ENCODE measurements at places on chromosomes 2 and 18. TPM values are rescaled to one million over a fixed set of nuclear protein-coding genes. Genes with fewer than 3 reads are reported as not detected.

Gene VWC2L
- total RNA-seq = not detected

Gene WDR75
- total RNA-seq = 51.2 TPM

Gene RND3
- total RNA-seq = not detected

Gene L3MBTL4
- total RNA-seq = 11.9 TPM

Gene OTOF
- total RNA-seq = not detected

Gene POMC
- total RNA-seq = 3.4 TPM

Gene MYO5B
- 0.30 TPM for total RNA-seq

Gene TWIST2
- total RNA-seq = not detected

Gene ALPI
- total RNA-seq = not detected

Gene FAM124B
- total RNA-seq = not detected

Gene NEU2
- total RNA-seq = not detected

Gene CHST10
- total RNA-seq = 9.9 TPM

Gene LONRF2
- 0.29 TPM for total RNA-seq

Gene PJVK
- 7.9 TPM for total RNA-seq

Gene POTEI
- not detected for total RNA-seq

Gene ARHGEF33
- total RNA-seq = 0.20 TPM

Gene TMEM169
- 1.2 TPM for total RNA-seq

Gene CDH7
- not detected for total RNA-seq

Gene TUBA4B
- not detected for total RNA-seq

Gene CRACDL
- 0.07 TPM for total RNA-seq
